ENCODE measurements at places on chromosomes 3 and 15.

DNA sequence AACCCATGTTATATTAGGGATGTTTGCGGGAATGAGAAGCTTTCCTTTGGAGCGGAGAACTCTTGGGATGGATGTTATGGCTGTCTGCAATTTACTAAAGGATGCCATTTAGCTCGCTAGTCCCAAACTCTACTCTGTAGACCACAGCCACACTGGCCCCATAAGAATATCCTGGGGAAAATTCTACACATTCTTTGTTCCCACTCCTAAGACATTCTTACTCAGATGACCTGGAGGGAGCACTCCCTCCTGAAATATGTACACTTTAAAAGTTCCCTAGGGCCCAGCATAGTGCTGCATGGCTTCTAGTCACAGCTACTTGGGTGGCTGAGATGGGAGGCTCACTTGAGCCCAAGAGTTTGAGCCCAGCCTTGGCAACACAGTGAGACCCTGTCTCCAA, 288.7 kb upstream of the RORA start:
- no peak for DNase-seq

GRCh38 chr15:42986693-42987342, 66.2 kb upstream of the TTBK2 start:
- no peak for DNase-seq

DNA sequence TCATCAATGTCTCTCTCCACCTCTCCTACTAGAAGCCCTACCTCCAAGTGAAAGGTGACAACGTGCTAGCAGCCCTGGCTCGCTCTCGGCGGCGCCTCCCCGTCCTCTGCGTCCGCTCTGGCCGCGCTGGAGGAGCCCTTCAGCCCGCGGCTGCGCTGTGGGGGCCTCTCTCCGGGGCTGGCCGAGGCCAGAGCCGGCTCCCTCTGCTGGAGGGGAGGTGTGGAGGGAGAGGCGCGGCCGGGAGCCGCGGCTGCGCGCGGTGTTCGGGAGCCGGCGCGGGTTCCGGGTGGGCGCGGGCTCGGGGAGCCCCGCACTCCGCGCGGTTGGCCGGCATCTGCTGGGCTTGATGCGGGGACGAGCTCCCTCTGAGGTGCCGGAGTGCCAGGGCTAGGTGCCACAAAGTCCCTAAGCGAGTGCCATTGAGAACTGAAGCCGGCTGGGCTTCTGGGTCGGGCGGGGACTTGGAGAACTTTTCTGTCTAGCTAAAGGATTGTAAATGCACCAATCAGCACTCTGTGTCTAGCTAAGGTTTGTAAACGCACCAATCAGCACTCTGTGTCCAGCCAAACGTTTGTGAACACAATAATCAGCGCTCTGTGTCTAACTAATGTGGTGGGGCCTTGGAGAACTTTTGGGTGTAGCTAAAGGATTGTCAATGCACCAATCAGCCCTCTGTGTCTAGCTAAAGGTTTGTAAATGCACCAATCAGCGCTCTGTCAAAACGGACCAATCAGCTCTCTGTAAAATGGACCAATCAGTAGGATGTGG, 84.8 kb upstream of the ARRDC4 start:
- DNase-seq: no peak

DNA sequence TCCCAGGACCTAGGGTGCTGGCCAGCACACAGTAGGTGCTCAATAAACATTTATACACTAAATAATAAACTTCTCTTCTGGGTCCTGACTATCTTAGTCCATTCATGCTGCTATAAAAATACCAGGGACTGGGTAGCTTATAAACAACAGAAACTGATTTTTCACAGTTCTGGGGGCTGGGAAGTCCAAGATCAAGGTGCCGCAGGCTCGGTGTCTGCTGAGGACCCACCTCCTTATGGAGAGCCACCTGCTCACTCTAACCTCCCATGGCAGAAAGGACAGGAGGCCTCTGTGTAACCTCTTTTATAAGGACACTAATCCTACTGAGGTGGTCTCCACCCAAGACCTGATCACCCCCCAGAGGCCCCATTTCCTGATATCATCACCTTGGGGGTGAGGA, 114.4 kb upstream of the IQSEC1 start:
- DNase-seq: no peak

DNA sequence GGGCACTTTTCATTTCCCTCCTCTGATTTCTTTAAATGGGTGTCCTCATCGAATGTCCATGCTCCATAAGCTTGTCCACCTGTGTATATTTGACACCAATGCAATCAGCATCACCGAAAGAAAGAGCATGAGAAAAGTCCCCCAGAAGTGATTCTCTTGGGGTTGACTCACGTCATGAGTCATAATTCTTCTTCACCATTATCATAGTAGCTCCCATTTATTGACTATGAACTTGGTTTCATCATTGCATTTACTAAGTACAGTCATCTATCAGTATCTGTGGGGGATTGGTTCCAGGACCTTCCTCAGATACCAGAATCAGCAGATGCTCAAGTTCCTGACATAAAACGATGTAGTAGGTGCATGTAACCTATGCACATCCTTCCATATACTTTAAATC, 372.5 kb upstream of the CFAP20DC start:
- DNase-seq: no peak

DNA sequence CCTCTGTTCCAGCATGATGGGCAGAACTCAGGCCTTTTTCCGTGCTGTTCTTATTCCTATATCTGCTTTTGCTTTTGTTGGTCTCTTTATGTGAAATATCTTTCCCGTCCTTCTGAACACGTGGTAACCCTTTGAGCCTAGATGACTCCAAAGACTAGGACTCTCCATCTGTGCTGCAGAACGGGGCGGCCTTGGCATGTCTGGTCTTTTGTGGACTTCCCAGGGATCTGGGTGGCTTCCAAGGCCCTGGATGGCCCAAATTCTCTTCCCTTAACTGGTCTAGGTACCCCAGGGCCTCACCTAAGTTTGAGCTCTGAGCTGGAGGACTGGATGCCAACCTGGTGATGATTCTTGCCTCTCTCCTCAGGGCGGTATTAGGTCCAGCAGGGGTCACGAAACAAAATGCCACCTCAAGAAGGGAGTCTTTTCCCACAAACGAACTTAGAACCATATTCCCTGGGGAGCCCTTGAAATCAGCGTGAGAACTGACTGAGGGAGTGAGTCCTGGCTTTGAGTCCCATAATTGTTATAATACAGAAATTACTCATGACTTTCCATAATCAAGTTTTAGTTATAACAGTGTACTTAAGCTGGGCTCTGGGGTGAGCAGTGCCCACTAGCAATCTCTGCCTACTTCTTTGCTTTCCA, 13.8 kb downstream of the TLNRD1 start:
- DNase-seq: no peak

GRCh38 chr3:58388550-58389091, 45.0 kb downstream of the PDHB start:
- DNase-seq: no peak

DNA sequence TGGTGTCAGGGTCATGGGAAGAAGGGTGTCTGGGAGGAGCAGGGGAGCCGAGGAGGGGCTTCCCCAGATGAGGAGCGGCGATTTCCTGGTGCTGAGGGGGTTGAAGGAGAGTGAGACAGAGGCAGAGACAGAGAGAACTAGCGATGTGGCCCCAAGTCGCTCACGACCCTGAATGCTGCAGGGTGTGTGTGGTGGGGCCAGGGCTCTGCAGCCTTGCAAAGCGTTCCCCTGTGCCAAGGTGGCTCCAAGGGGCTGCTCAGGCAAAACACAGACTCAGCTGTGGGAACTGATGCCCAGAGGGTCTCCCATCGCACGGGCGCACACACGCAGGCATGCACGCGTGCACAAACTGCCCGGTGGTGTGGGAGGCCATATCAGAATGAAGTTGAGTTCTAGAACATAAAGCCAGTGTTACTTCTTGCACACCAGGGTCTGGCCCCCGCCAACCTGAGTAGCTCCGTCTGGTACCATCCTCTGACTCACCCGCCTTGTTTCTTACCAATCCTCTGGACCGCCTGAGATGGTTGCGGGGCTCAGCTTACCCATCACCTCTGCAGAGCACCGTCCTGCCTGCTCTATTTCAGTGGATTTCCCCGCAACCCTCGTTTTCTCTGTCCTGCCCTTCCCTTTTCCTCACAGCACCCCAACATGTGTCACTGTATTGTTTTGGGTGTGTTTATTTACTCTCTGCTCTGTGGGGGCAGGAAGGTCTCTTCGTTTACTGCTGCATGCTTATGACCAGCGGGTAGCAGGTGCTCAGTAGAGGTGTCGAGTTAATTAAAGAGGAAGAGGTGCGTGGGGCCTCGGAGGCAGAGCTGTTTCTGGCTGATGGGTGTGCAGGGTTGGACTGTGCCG, 4.5 kb downstream of the MELTF start:
- DNase-seq: no peak

- DNase-seq: no peak
These were observed 130.6 kb upstream of the FHIT start for GRCh38 chr3:61381745-61382392.

GRCh38 chr15:64739577-64740143, 35.7 kb downstream of the RBPMS2 start:
- DNase-seq: no peak

DNA sequence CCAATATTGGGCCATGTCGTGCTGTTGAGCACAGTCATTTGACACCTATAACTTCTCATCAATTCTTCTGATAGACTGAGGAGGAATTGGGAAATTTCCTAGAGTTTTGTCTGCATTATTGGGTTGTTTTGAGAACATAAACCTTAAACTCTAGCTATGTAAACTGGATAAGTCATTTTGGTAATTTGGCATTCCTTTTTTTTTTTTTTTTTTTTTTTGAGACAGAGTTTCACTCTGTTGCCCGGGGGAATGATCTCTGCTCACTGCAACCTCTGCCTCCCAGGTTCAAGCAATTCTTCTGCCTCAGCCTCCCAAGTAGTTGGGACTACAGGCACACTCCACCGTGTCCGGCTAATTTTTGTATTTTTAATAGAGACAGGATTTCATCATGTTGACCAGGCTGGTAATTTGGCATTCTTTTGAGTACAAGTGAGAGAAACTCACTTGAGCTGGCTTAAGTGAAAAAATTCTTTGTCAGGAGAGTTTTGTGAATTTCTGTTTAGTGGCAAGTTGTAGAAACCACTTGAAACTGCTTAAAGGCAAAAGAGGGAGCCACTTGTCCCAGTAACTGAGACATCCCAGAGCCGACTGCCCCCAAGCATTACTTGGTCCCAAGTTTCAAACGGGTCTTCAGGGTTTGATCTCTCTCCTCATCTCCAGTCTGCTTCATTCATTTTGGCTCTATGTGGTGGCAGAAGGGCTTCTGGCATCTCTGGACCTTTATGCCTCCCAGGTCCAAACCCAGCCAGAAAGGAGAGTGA, 34.9 kb downstream of the FLNB start:
- no peak for DNase-seq

GRCh38 chr3:143810166-143810952, 37.9 kb downstream of the SLC9A9 start:
- DNase-seq: no peak

DNA sequence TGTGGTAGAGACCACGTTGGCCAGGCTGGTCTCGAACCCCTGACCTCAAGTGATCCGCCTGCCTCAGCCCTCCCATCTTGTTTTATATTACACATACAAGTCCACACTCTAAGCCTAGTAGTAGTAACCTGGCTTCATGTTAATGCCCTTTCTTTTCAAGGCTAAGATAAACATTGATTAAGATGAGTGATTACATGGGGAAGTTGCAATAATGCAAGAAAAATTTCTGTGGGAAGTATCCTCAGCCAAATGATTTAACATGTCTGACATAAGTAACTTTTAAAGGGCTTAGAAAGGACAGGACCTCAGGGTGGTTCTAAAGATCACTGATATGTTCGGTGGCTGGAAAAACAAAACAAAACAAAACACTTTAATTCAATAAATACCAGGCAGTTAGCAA, 72.1 kb downstream of the SFMBT1 start:
- no peak for DNase-seq

DNA sequence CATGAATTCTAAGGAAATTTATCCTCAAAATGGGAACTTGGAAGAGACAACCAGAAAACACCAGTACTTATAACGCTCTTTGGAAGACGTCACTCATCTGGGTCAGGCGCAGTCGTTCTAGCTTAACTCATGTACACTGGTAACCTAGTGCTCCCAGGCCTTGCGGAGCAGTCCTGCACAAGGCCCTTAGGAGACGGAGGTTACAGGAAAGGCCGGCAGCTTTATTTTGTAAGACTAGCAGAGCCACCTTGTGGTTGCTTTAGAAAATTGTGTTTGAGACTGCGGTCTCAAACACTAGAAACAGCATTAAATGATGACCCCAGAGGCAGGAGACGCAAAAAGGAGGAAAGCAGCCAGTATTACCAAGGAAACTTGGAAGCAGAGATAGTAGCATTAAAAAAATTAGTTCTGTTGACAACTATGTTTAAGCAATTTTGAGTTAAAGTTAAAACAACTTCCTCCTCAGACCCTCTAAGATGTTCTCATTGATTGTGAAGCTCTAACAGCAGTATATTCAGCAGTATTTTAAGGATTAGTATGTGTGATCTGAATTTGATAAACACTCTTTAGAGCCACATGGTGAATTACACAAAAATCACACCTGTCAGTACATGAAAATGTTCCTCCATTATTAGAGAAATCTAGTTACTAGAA, 141.9 kb upstream of the C2CD4B start:
- DNase-seq: no peak

DNA sequence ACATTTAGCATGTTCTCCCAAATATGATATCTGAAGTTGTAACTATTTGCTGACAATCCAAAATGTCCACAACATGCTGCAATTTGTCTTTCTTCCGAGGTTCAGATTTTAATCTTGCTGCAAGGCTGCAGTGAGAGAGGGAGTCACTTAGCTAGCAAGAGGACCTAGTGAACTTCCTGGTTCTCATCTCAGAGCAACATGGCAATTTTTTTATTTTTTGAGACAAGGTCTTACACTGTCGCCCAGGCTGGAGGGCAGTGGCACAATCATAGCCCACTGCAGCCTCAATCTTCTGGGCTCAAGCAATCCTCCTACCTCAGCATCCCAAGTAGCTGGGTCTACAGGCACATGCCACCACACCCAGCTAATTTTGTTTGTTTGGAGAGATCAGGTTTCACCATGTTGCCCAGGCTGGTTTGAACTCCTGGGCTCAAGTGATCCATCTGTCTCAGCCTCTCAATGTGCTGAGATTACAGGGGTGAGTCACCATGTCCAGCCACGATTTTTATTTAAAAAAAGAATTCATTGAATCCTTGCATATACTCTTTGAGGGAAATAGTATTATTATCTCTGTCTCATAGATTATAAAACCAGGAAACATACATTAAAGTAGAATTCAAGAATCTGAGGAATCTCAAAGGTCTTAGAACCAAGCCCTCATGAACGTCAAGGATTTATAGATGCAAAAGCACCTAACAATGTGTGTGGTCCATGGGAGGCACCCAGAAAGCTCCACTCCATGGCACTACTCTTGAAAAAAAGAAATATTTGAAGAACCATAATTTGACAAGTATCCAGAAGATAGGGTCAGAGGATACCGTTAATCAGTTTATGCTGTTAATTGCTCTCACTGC, 9.1 kb downstream of the HDC start:
- no peak for DNase-seq

DNA sequence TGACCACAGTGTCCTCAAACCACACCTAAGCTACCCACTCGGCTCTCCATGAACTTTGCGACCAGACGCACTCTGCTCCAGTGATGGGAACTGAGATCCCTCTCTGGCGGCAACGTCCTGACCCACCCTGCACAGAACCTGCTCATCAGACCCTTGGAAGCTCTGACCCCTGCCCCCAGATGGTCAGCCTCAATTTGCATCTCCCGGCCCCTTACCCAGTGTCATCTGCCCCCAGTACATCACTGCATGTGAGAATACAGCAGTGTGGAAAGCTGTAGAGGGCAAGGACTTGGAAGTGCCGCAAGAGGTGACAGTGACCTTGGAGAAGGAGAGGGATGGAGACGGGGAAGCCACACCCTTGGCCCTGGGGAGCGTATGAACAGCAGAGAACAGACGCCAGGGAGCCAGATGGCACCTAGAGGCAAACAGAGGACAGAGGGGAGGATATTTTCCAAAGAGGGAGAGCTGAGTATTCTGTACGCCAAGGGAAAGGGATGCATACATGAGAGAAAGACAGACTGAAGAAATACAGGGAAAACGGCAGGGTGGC, 192.0 kb downstream of the XXYLT1 start:
- DNase-seq: no peak

All from activated naive CD4-positive, alpha-beta T cell (primary cell).